ENCODE measurements at places on chromosomes 5 and 9. TPM values are rescaled to one million over a fixed set of nuclear protein-coding genes. Genes with fewer than 3 reads are reported as not detected.

Gene MIGA2
- 23.8 TPM for total RNA-seq

Gene LECT2
- total RNA-seq, result not detected

Gene SLC1A3
- 418 TPM for total RNA-seq

Gene SLC45A2
- 0.23 TPM for total RNA-seq

Gene NNT
- 137 TPM for total RNA-seq

Gene PCDHGA12
- 7.4 TPM for total RNA-seq

Gene SAXO1
- not detected for total RNA-seq

Data from diencephalon (tissue), 1 donor.